Nephron progenitor cell (in vitro differentiated cells): ENCODE measurements at places on chromosomes 13 and 19.
A peak's percentile ranks its signal among the peaks of the same experiment; 100 is the strongest.

GRCh38 chr13:94056362-94056990 lies 423.0 kb downstream of the DCT start:
- H3K36me3 ChIP-seq, result no peaks in the 10 kb centered on the region
- no peak overlapping the region for H3K4me3 ChIP-seq
- peaks cover 31% of the 10 kb centered on the region for H3K4me1 ChIP-seq
- no peaks in the 10 kb centered on the region for H3K27me3 ChIP-seq
- no peak overlapping the region for H3K27ac ChIP-seq
- DNase-seq, result no peak

DNA sequence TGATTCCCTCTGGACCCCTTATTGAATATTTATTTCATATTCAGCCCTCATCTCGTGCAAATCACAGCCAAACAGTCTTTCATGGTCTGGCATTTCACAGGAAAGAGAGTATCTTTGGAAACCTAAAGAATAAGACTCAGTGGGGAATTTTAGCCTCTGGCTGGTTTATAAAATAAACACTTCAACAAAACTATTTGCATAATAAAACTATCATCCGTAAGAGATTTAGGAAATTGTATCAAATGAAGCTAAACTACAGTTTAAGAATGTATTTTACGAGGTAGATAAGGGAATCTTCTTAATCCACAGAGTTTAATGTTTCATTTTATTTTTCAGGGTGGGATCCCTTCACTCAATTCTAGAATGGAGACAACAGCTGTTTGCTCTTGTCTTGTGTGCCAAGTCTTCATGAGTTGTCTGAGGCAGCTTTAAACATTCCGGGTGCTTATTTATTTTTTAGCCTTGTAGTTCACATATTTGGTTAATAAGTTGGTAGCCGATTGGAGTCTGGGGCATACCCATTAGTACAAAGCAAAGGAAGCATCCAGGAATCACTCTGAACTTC lies 634.4 kb upstream of the KLF12 start:
- H3K36me3 ChIP-seq, result no peaks in the 10 kb centered on the region
- H3K4me3 ChIP-seq, result no peak overlapping the region
- peaks cover 6% of the 10 kb centered on the region for H3K27me3 ChIP-seq
- no peaks in the 10 kb centered on the region for H3K4me1 ChIP-seq
- no peak overlapping the region for H3K27ac ChIP-seq
- DNase-seq, result no peak

GRCh38 chr19:53158119-53158656 lies 665 bp downstream of the ZNF347 start:
- H3K36me3 ChIP-seq, result peaks cover 61% of the 10 kb centered on the region
- H3K27ac ChIP-seq, result no peak overlapping the region
- peak overlapping the region; percentile 82 for H3K4me3 ChIP-seq
- DNase-seq, result peak; percentile 59

DNA sequence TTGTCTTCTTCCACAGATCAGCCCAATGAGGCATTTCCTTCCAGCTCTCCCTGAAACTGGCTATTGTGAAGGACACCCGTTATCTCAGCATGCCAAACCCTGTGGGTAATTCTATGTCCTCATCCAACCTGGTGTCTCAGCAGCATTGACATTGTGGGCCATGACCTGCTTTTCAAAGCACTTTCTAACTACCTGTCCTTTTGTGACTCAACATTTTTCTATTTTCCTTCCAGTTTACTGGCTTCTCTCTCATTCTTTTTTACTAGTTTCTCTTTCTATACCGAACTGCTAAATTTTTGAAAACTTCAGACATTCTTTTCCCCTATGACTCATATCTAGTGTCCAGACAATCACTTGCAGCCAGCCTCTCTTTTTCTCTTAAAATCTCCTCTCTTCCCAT lies 136.4 kb upstream of the HTR2A start:
- no peak overlapping the region for H3K27ac ChIP-seq
- no peak for DNase-seq
- H3K4me3 ChIP-seq, result no peak overlapping the region
- peaks cover under 1% of the 10 kb centered on the region for H3K4me1 ChIP-seq
- no peaks in the 10 kb centered on the region for H3K36me3 ChIP-seq

DNA sequence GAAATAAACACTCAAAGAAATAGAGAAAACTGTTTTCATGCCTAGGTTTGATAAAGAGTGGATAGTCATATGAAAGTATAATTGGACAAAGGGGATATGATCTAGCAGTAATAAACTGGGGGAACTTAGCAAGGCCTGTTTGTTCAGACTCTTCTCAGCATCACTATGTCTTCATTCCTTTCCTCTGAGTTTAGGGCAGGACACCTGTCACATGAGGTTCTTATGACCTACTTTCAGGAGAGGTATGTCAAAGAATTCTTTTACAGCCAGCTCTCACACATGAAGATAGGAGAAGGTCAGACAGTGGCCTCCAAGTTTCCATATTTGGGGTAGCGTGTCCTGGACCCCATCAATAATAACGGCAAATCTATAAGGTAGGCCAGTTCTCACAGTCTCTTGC lies 11.4 kb upstream of the RFXAP start:
- no peaks in the 10 kb centered on the region for H3K4me1 ChIP-seq
- H3K27me3 ChIP-seq, result peaks cover 12% of the 10 kb centered on the region
- no peak overlapping the region for H3K27ac ChIP-seq
- no peak for DNase-seq

DNA sequence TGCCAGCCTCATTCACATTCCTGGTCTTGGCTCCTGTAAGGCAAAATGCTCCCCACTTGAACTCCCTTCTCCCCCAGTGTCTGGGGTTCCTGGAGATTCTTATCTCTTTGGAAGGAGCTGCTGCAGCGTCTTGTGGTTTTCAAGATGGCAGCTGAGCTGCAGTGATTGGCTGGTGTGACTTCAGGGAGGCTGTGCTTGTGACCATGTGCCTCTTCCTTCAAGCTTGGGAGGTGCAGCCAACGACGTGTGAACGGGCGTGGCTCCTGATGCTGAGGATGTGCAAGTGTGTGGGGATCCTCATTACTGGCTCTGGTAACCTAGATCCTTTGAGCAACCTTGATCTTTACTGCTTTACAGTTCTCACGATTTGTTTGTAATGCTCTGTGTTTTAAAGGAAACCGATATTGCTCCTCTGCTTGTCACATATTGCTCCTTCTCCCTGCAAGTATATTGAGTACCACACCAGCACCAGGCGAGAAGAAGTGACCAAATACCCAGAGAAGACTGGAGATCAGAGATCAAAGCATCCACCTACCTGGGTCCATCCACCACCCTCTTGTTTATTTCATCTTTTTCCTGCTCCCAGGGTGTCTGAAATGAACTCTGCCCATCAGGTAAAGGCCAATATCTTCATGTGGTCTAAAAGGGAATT lies 208.5 kb downstream of the FGF9 start:
- H3K27ac ChIP-seq, result no peak overlapping the region
- H3K27me3 ChIP-seq, result no peaks in the 10 kb centered on the region
- no peak overlapping the region for H3K4me3 ChIP-seq
- H3K4me1 ChIP-seq, result peaks cover 29% of the 10 kb centered on the region
- no peak for DNase-seq

GRCh38 chr13:47136504-47136941 lies 239.7 kb upstream of the HTR2A start:
- H3K4me1 ChIP-seq, result peaks cover 49% of the 10 kb centered on the region
- H3K27ac ChIP-seq, result peak overlapping the region; percentile 76

GRCh38 chr19:18861235-18861634 lies 29.5 kb downstream of the UPF1 start:
- peaks cover 39% of the 10 kb centered on the region for H3K36me3 ChIP-seq
- H3K4me3 ChIP-seq, result no peak overlapping the region
- H3K27me3 ChIP-seq, result no peaks in the 10 kb centered on the region
- no peak overlapping the region for H3K27ac ChIP-seq

- no peaks in the 10 kb centered on the region for H3K27me3 ChIP-seq
- no peak overlapping the region for H3K27ac ChIP-seq
- H3K36me3 ChIP-seq, result peaks cover 60% of the 10 kb centered on the region
- DNase-seq, result no peak
These were observed 72.0 kb upstream of the GPR183 start for GRCh38 chr13:99378985-99379733.

- no peak overlapping the region for H3K4me3 ChIP-seq
- H3K27ac ChIP-seq, result no peak overlapping the region
- H3K27me3 ChIP-seq, result peaks cover 63% of the 10 kb centered on the region
- no peaks in the 10 kb centered on the region for H3K36me3 ChIP-seq
- peaks cover 15% of the 10 kb centered on the region for H3K4me1 ChIP-seq
These were observed 8.5 kb upstream of the PEX11G start for GRCh38 chr19:7497292-7497691.

DNA sequence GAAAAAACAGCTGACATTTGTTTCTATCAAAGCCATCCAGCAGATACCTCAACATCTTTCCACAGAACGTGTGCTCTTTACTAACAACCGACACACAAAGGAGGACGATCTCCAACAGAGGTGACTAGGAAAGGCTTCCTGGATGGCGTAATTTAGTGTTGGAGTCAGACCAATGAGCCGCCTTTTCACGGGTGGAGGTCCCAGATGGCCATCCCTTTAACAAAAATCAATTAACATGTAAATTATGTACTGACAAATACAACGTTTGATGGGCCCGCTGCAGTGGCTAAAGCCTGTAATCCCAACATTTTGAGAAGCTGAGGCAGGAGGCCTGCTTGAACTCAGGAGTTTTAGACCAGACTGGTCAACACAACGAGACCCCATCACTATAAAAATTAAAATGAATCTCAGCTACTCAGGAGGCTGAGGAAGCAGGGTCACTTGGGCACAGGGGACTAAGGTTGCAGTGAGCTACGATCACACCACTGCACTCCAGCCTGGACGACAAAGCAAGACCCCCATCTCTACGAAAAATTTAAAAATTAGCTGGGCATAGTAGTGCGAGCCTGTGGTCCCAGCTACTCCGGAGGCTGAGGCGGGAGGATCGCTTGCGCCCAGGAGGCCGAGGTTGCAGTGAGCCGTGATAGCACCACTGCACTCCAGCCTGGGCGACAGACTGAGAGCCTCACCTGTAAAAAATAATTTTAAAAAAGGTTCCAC lies 1.2 kb upstream of the DPY19L3 start:
- peak overlapping the region; percentile 89 for H3K4me3 ChIP-seq
- H3K4me1 ChIP-seq, result peaks cover 48% of the 10 kb centered on the region
- peak overlapping the region; percentile 96 for H3K27ac ChIP-seq
- H3K36me3 ChIP-seq, result peaks cover 25% of the 10 kb centered on the region

- H3K4me3 ChIP-seq, result peak overlapping the region; percentile 34
- H3K36me3 ChIP-seq, result no peaks in the 10 kb centered on the region
- peak; percentile 68 for DNase-seq
- H3K4me1 ChIP-seq, result peaks cover 15% of the 10 kb centered on the region
- no peak overlapping the region for H3K27ac ChIP-seq
These were observed 25.0 kb upstream of the FXYD3 start for GRCh38 chr19:35090506-35091214.

DNA sequence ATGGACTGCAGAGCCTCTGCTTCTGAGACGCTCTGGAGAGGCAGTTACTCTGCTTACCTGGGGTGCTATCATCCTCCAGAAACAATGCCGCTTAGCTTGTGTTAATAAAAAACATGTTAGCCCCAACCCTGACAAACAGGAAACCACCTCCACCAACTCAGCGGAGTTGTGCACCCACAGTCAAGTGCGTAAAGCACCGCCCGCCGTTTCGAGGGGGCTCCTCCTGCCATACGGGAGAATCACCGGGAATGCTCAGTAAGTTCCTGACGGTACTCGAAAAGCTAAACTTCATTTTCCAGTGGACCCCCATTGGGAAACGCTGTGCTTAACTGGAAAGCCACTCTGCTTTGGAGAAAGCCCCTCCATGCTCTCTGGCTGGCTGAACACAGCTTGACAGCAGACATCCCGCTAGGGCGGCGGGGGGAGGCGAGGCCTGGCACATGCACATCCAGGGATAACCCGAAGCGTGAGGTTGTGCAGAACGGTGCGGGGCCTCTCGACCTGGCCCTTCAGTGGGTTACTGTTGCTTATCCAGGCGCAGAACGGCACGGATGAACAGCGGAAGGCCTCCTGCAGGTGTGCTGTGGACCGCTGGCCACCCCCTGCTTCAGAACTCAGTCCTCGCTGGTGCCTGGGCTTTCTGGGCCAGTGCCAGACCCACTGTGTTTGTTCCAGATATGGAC lies 17.1 kb downstream of the GAS6 start:
- no peak overlapping the region for H3K4me3 ChIP-seq
- H3K4me1 ChIP-seq, result peaks cover 37% of the 10 kb centered on the region
- DNase-seq, result no peak
- no peaks in the 10 kb centered on the region for H3K36me3 ChIP-seq
- H3K27ac ChIP-seq, result no peak overlapping the region

DNA sequence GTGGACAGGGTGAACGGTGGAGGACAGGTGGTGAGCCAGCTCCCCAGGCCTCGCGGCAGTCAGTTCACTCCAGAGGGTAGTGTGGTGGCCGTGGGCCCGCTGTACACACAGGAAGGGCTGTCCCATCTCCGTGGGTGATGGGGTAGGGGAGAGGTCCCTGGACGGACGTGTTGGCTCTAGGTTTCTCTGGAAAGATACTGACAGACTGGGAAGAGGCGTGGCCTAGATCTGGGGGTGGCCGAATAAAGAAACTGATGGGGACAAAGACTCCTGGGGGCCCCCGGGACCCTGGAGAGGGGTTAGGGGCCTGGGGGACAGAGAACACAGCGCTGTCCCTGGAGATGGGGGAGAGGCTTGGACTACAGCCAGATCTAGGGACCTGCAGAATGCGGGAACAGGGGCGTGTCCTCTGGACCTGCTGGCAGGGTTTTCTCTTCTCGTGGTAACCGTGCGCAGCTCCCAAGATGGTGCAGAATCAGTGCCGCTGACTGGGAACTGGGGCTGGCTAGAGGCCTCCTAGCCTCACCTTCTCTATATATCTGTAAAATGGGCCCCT lies 4.0 kb upstream of the PRAM1 start:
- H3K36me3 ChIP-seq, result peaks cover 5% of the 10 kb centered on the region
- no peaks in the 10 kb centered on the region for H3K27me3 ChIP-seq
- peak overlapping the region; percentile 94 for H3K27ac ChIP-seq
- H3K4me3 ChIP-seq, result peak overlapping the region; percentile 84

DNA sequence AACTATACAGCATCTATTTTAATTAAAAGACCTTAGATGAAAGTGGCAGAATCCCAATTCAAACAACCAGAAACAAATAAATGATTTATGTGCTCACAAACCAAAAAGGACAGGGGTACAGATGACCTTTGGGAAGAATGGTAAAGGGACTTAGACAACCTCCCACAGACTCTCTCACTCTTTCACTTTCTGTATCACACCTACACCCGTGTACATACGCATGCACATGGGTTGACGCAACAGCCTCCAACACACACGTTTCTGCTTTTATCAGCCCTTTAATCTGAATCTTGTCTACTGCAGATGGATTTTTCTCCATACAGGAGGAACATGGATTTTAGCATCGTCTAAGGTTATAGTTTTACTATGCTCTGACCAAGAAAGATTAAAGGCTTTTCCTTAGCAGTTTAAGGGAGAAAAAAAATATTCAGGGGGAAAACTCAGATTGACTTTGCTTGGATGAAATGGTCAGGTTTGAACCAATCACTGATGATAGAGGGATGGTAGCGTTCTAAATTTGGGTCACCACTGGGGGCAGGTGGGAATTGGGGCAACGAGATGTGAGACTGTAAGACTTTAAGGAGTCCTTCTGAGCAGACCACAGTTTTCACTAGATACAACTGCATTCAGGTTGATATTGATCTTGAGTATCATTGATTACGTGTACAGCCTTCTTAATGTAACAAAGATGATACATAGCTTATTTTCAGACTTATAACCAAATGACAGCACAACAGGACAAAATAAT lies 166.1 kb downstream of the ITGBL1 start:
- H3K27me3 ChIP-seq, result no peaks in the 10 kb centered on the region
- H3K36me3 ChIP-seq, result no peaks in the 10 kb centered on the region
- no peak for DNase-seq
- no peak overlapping the region for H3K4me3 ChIP-seq
